ENCODE measurements at places on chromosomes 6 and 20. TPM values are rescaled to one million over a fixed set of nuclear protein-coding genes. Genes with fewer than 3 reads are reported as not detected.

GRCh38 chr6:142907544-142907943 lies 37.4 kb downstream of the HIVEP2 start:
- no peaks in the 10 kb centered on the region for H3K36me3 ChIP-seq
- H3K4me1 ChIP-seq: peaks cover 2% of the 10 kb centered on the region
- no peaks in the 10 kb centered on the region for H3K27me3 ChIP-seq

DNA sequence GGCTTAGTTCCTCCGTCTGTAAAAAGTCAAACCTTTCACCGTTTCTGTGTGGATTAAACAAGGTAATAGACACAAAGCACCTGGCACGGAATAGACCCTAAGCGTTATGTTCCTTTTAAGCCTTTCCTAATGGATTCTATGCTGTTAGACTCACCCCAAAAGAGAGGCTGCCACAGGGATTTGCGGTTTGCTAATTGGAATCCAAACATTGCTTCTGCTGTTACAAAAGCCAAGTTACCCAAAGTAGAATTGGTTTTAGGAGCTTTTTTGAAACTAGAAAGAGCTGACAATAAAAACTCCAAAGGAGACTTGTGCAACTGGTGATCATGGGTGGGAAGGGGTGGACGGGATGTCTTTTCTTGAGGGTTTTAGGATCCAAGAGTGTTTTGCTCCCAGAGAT lies 178.0 kb downstream of the BMP7 start:
- no peaks in the 10 kb centered on the region for H3K27me3 ChIP-seq
- H3K4me3 ChIP-seq: no peak overlapping the region
- no peaks in the 10 kb centered on the region for H3K4me1 ChIP-seq
- no peak overlapping the region for H3K27ac ChIP-seq

GRCh38 chr6:71983131-71983530 lies 96.8 kb downstream of the RIMS1 start:
- H3K36me3 ChIP-seq: no peaks in the 10 kb centered on the region
- H3K27ac ChIP-seq: no peak overlapping the region
- no peaks in the 10 kb centered on the region for H3K4me1 ChIP-seq
- H3K27me3 ChIP-seq: no peaks in the 10 kb centered on the region

- H3K4me3 ChIP-seq: peak overlapping the region; percentile 95
- peak overlapping the region; percentile 97 for H3K27ac ChIP-seq
- H3K36me3 ChIP-seq: no peaks in the 10 kb centered on the region
Observed at GRCh38 chr6:142943711-142944123, 1.3 kb downstream of the HIVEP2 start.

DNA sequence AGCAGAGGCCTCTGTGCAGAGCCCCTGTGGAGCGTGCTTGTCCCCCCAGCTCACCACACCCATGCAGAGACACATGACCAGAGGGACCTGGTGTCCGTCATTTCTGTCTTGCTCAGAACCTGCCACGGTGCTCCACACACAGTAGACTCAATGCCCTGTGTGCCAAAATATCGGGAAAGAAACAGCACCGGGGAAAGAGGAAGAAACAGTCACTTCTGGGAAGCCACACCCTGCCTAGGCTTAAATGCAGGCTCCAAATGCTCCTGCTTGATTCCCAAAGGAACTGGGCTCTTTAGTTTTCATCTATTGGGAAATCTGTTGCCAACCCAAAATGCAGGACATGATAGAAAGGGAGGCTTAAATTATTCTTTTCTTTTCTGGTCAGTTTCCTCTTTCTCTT lies 503.9 kb downstream of the CD83 start:
- no peaks in the 10 kb centered on the region for H3K36me3 ChIP-seq
- H3K4me3 ChIP-seq: no peak overlapping the region
- H3K27me3 ChIP-seq: no peaks in the 10 kb centered on the region
- no peaks in the 10 kb centered on the region for H3K4me1 ChIP-seq

DNA sequence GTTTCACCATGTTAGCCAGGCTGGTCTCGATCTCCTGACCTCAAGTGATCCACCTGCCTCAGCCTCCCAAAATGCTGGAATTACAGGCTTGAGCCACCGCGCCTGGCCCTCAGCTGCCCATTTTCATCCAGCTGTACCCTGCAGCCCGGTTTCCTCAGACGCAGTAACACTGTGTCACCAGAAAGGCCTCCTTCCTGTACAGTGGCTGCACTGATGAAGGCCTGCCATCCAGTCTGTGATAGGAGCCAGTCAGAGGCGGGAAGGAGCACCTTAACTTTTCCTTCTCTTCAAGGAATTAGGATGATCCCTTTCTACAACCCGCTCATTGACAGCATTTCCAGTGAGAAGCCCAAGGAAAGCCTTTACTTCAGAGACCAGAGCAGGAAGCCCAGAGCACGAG lies 75.9 kb downstream of the GFOD1 start:
- H3K4me1 ChIP-seq: peaks cover 62% of the 10 kb centered on the region
- no peak overlapping the region for H3K4me3 ChIP-seq
- no peaks in the 10 kb centered on the region for H3K27me3 ChIP-seq
- peak overlapping the region; percentile 7 for H3K27ac ChIP-seq
- no peak for DNase-seq

Gene VGLL2
- not detected for total RNA-seq

DNA sequence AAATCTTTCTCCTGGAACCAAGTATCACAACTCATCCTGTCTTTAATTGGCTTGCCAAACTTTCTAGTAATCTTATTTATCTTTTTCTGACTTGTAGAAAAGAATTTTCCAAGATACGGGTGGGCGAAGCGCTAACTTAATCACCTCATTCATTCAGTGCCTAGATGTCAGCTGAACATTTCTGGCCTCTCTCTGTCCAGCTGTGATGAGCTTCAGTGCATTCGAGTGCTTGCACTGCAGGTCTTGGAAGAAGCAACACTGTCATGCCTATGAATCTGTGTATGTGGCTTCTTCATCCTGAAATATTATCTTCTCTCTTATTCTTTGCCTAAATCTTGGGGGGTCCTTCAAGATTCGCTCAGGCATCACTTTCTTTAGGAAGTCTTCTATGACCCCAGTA lies 16.3 kb upstream of the ENPP1 start:
- no peaks in the 10 kb centered on the region for H3K4me1 ChIP-seq
- H3K4me3 ChIP-seq: no peak overlapping the region
- H3K36me3 ChIP-seq: no peaks in the 10 kb centered on the region
- no peaks in the 10 kb centered on the region for H3K27me3 ChIP-seq
- H3K27ac ChIP-seq: no peak overlapping the region

Gene NPEPL1
- total RNA-seq: 59.4 TPM

DNA sequence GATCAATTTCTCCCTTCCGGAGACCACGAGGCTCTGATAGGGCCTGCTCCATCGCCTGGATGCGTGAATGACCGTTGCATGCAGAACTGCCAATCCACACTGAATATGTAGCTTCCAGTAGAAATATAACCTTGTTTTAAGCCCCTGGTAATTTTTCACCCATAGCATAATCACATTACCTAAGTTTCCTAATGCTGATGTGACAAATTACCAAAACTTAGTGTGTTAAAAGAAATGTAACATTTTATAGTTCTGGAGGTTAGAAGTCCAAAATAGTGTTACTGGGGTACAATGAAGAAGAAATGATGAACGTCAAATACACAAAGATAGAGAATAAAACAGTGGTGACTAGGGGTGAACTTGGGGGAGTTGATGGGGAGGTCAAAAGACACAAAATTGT lies 22.0 kb upstream of the SIRPD start:
- H3K27me3 ChIP-seq: no peaks in the 10 kb centered on the region
- no peak overlapping the region for H3K27ac ChIP-seq
- no peak for DNase-seq
- no peak overlapping the region for H3K4me3 ChIP-seq

Gene TREM2
- total RNA-seq: 9.8 TPM

GRCh38 chr6:20302702-20303251 lies 90.5 kb upstream of the MBOAT1 start:
- H3K4me1 ChIP-seq: no peaks in the 10 kb centered on the region
- no peak overlapping the region for H3K27ac ChIP-seq
- H3K36me3 ChIP-seq: no peaks in the 10 kb centered on the region

Gene SPTLC3
- 6.2 TPM for total RNA-seq

DNA sequence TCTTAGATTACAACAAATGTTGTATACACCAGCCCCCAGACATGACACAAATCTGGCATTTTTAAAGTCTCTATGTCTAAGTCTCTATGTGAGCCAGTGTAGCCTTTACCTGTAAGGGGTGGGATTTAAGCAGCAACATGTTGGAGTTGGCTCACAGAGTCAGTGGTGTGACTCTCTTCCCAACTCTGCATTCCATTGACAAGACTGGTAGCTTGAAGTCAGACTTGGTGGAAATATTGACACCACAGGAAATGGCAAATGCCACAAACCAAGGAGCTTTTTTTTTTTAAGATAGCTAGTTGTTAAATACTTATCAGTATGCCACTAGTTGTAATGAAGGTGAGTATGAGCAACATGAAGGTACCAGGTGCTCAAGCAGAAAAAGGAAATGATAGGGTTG lies 103.1 kb upstream of the SMLR1 start:
- no peaks in the 10 kb centered on the region for H3K27me3 ChIP-seq
- no peak overlapping the region for H3K27ac ChIP-seq
- no peak overlapping the region for H3K4me3 ChIP-seq
- H3K36me3 ChIP-seq: no peaks in the 10 kb centered on the region
- H3K4me1 ChIP-seq: no peaks in the 10 kb centered on the region

Gene ESF1
- 22.8 TPM for total RNA-seq

Gene CYP39A1
- total RNA-seq: 1.1 TPM

Gene SOX18
- total RNA-seq: 15.3 TPM

- H3K27me3 ChIP-seq: no peaks in the 10 kb centered on the region
- no peaks in the 10 kb centered on the region for H3K36me3 ChIP-seq
- DNase-seq: no peak
- H3K27ac ChIP-seq: no peak overlapping the region
Observed at GRCh38 chr6:7737106-7737505, 11.2 kb downstream of the BMP6 start.

DNA sequence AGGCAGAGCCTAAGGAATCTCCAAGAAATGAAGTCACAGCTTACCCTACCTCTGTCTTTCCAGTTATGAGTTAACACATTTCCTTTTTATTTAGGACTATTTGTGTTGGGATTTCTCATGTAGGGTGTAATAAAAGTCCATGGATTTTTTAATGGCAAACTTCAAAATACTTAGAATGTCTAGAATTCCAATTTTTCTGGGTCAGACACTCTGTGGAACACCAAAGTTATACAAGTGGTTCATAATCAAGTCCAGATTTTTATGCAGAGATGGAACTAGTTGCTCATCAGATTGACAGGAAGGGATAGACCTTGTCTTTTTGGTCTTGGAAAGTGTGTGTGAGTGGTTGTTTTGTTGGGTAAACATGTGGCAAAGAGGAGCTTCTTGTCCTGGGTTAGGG lies 303.5 kb upstream of the RNF24 start:
- no peak overlapping the region for H3K27ac ChIP-seq
- H3K27me3 ChIP-seq: no peaks in the 10 kb centered on the region
- no peaks in the 10 kb centered on the region for H3K4me1 ChIP-seq
- H3K4me3 ChIP-seq: no peak overlapping the region

GRCh38 chr6:35735452-35735851 lies 1.4 kb upstream of the ARMC12 start:
- H3K4me1 ChIP-seq: peaks cover 51% of the 10 kb centered on the region
- no peak for DNase-seq
- H3K36me3 ChIP-seq: no peaks in the 10 kb centered on the region
- H3K4me3 ChIP-seq: no peak overlapping the region
- no peak overlapping the region for H3K27ac ChIP-seq

DNA sequence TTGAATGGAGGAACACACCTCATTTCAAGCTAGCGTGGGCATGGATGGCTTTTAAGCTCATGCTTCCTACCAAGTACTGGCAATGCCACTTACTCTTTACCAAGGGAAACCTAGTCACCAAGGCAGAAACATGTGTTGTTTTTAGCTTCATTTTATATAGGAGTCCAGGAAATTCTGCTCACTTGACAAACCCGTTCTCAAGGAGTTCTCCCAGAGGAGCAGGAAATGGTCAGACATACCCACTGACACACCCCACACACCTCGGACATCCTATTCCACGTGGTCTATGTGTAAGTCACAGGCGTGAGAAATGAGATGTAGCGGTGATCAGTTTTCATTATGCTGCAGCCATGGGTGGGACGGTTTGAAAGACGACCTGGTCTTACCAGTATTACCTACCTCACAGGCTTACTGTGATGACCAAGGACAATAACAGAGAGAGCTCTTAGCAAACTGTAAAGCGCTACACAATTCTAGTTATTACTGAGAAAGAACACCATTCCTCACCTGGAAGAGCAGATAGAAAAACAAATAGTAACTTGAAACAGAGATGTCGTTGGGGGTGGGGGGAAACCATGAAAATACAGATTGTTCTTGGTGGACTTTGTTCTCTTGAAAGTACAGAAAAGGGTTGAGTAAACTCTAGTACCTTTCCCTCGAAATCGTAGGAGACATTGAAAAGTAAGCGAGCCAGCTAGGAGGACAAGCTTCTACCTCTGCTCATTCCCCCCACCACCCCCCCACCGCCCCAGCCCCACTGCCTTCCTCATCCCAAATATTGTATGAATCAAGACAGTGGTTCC lies 1.7 kb downstream of the CNKSR3 start:
- no peaks in the 10 kb centered on the region for H3K36me3 ChIP-seq
- H3K4me3 ChIP-seq: peak overlapping the region; percentile 87
- H3K4me1 ChIP-seq: peaks cover 57% of the 10 kb centered on the region
- DNase-seq: no peak

- no peak overlapping the region for H3K4me3 ChIP-seq
- H3K4me1 ChIP-seq: peaks cover 32% of the 10 kb centered on the region
- no peaks in the 10 kb centered on the region for H3K27me3 ChIP-seq
- no peaks in the 10 kb centered on the region for H3K36me3 ChIP-seq
Observed at GRCh38 chr20:19882446-19882845, 124.4 kb downstream of the RIN2 start.

DNA sequence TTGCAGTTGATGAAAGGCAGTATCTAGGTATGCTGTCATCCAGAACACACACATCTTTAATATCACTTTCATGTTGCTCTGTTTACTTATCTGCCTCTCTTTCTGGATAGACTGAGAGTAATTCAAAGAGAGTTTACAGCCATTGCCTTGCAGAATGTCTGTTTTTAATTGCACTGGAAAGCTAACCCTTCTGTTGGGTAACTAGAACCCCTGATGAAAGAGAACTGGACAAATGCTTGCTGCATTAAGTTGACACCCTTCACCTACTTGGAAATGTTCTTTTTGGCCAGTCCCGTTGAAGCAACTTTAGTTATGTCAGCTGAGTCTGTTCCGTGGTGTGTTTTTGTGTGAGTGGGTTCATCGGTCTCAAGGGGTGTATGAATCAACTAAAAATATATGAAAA lies 383.8 kb upstream of the CITED2 start:
- H3K36me3 ChIP-seq: no peaks in the 10 kb centered on the region
- no peak for DNase-seq
